Fibroblast of pulmonary artery (primary cell): ENCODE measurements at places on chromosomes 7 and 10.

DNA sequence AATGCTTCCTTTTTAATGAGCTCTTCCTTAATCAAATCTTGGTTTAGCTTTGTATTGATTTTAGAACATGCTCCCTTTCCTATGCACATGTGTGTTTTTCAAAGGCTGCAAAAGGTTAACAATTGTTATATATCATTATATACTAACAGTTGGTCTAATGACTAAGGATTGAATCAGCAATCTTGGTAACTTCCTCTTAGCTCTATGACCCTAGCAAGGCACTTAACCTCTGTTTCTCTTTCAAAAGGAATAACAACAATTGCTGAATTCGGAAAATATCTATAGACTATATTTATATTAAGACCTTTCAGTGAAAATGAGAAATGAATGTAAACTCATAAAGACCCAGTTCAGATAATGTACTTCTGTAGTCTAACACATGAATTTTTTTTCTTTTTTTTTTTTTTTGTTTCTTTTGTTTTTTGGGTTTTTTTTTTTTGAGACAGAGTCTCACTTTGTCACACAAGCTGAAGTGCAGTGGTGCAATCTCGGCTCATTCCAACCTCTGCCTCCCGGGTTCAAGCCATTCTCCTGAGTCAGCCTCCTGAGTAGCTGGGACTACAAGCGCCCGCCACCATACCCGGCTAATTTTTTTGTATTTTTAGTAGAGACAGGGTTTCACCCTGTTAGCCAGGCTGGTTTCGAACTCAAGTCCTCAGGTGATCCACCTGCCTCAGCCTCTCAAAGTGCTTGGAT, 48.8 kb downstream of the HOXA1 start:
- DNase-seq: peak; percentile 46

GRCh38 chr7:67402280-67402679, 405.6 kb downstream of the TYW1 start:
- DNase-seq: no peak

DNA sequence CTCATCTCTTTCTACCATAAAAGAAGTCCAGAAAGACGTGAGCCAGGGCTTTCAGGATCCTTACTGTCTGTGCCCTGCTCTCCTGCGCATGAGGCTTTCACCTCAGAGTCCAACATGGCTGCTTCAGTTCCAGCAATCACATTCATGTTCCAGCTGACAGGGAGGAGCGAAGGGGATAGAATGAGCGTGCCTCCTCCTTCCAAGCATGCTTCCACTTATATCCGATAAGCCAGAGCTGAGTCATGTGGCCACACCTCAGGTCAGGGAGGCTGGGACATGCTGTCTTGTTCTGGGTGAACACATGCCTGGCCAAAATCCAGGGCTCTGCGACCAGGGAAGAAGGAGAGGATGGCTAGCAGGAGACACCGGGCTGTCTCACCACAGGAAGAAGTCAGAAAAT, 248.2 kb downstream of the SKAP2 start:
- no peak for DNase-seq

GRCh38 chr10:121428867-121429266, 169.4 kb downstream of the FGFR2 start:
- DNase-seq: no peak

- DNase-seq: no peak
Observed at GRCh38 chr10:73910764-73911552, at the start of gene PLAU. Gene PLAU (plus strand): TSS chr10:73911132. CDS start chr10:73911556, 424 bp downstream.

DNA sequence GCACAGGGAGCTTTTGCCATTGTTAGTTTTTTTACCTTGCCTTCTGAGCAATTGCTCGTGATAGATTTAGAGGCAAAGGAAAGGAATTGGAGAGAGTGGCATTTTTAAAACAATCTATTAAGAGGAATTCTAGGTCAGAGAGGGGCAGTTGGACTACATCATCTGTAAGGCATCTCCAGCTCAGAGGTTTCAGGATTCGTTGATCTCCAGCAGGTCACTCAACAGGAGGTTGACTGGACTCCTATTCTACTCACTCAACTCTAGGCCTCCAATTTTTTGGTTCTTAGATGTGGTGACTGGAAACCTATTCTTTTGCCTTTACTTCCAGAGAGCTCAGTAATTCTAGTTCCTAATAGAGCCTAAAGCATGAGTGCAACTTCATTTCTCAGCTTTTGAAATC, 42.8 kb downstream of the TBXAS1 start:
- no peak for DNase-seq

- DNase-seq: no peak
Observed at GRCh38 chr7:46746695-46747687, 825.9 kb upstream of the IGFBP3 start.

GRCh38 chr7:771234-772004, 44.3 kb upstream of the PRKAR1B start:
- peak; percentile 60 for DNase-seq

DNA sequence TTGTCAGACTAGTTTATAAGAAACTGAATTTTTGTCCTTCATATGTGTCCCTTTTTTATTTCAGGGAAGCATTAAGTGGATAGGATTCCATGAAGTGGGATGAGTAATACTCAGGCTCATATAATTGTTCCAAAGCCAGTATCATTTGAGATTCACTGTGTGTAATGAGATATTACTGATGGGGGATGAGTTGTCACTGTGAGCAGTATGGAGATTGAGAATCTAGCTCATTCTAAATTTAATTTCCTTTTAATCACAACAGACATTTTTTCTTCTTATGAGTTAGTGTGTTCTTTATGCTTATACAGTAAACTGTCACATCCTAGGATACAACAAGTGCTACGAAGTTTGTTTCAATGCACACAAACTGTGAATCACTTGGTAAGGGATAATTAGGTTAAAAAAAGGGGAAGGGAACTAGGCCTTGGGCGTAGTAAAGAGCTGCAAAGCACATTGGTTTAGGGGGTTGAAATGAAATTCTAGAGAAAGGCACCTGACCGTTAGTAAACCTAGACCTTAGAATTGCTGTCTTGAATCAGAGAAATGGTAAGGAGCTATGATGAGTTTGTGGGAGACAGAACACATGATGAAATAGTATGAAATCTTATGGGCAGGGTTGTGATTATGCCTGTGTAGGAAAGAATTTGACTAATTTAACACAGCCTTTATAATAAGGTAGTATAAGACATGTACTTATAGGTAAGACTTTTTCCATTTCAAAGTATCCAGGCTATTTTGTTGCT, 153.4 kb downstream of the MLLT10 start:
- DNase-seq: peak; percentile 11

- peak; percentile 25 for DNase-seq
Observed at GRCh38 chr10:70927189-70927943, 39.0 kb upstream of the PCBD1 start.

- DNase-seq: no peak
Observed at GRCh38 chr10:126277181-126277580, 111.1 kb downstream of the ADAM12 start.

GRCh38 chr10:62171791-62172190, 96.9 kb downstream of the RTKN2 start:
- no peak for DNase-seq

DNA sequence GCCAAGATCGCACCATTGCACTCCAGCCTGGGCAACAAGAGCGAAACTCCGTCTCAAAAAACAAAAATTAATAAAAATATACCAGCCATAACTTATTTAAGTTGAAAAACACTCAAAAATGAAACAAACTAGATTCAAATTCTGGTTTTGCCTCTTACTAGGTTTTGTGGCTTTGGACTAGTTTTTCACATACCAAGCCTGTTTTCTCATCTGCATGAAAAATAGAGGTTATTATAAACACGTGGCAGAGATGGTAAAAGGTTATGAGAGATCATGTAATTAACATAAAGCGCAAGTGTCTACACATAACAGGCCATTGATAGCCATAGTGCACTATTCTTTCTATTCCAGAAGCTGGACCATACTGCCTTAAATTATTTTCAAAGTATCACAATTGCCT, 35.5 kb upstream of the CABCOCO1 start:
- no peak for DNase-seq

- DNase-seq: no peak
Observed at GRCh38 chr10:29603223-29603896, 31.4 kb downstream of the SVIL start.

DNA sequence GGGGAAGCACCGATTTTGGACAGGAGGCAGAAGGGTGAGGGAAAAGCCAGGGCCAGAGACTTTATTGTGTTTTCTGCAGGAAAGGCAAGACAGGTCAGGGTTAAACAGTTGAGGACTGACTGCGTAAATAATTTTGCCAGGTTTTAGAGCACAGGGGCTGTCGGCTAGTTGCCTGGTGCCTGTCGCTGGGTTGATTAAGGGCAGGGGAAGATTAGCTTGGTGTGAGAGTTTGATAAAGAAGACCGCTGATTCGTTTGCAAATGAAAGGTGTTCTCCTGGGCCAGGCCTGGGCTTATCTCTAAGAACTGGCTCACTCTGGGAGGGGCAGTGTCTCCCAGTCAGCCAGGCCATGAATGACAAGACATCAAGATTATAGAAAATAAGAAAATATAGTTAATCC, 75.6 kb downstream of the SLC37A3 start:
- DNase-seq: no peak

- no peak for DNase-seq
Observed at GRCh38 chr10:103555712-103556111, 62.2 kb downstream of the NEURL1 start.

- no peak for DNase-seq
Observed at GRCh38 chr7:44187636-44188416, 1.4 kb downstream of the GCK start.

DNA sequence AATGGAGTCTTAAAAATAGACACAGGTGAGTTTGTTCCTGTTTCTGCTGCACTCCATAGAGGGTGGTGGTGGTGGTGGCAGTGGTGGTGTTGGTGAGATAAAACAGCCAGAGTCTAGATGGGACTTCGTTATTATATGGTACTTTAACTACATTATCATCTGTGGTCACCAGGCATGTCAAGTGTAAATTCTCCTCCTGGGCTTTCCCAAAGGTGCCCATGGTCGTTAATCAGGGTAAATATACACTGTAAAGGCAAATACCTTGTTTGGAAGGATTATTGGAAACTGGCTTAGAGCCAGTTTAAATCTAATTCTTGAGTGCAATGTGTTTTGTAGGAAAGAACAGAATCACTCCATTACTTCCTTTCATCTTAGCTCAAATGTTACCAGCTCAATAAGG, 21.5 kb upstream of the COMMD3 start:
- DNase-seq: no peak

DNA sequence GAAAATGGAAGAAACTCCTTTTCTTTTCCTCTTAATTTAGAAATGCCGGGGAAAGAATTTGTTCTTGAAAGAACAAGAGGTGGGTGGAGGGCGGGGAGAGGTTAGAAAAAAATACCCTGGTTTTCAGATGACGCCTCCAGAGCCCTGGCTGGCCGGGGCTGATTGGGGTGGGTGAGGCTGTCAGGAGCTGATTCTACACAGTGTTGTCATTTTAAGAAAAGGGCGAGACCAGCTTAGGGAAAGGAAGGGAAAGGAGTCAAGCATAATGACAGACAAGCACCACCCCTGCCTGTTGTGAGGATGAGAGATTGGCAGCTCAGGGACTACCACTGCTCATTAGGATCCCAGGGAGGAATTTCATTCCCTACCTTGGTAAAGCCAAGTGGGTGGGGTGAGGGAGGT, 9.9 kb upstream of the FAM180A start:
- DNase-seq: peak; percentile 77

DNA sequence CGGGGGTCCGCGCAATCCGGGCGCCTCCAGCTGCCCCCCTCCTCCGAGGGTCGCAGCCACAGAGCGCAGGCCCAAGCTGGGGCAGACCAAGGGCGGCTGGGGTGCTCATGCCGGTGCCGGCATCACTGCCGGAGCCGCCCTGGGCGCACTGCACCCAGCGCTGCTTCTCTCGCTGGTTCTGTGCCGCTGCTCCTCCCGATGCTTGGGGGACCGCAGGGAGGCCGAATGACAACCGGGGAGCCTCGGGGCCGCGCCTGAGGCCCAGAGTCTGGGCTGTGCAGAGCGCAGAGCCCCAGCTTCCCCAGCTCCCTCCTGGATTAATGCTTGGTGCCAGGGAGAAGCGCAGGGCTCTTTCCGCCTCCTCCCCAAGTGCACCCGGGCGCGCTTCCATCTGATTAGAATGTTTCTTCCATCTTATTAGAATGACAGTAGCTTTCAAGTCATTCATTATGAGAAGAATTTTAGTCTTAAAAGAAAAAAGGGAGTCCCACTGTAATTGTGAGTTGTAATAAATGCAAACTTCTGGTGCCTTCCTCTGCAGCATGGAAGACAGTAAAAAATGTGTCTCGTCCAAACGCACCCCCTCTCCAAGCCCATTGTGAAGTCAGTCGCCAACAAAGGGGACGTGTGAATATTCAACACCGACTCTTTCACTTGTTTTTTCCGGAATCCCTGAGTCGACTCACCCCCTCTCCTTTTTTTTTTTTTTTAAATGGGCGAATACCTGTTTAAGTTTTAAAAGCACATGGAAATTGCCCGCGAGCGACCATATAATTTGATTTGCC, 19.5 kb upstream of the PTF1A start:
- no peak for DNase-seq

- DNase-seq: no peak
Observed at GRCh38 chr7:139043823-139044812, 8.3 kb upstream of the ZC3HAV1L start.

- peak; percentile 33 for DNase-seq
Observed at GRCh38 chr7:6121141-6121540, 90.0 kb downstream of the ANKRD61 start.

GRCh38 chr10:84214612-84215235, 10.6 kb downstream of the LRIT2 start:
- DNase-seq: no peak

GRCh38 chr7:2181077-2181854, 51.5 kb downstream of the MAD1L1 start:
- no peak for DNase-seq

DNA sequence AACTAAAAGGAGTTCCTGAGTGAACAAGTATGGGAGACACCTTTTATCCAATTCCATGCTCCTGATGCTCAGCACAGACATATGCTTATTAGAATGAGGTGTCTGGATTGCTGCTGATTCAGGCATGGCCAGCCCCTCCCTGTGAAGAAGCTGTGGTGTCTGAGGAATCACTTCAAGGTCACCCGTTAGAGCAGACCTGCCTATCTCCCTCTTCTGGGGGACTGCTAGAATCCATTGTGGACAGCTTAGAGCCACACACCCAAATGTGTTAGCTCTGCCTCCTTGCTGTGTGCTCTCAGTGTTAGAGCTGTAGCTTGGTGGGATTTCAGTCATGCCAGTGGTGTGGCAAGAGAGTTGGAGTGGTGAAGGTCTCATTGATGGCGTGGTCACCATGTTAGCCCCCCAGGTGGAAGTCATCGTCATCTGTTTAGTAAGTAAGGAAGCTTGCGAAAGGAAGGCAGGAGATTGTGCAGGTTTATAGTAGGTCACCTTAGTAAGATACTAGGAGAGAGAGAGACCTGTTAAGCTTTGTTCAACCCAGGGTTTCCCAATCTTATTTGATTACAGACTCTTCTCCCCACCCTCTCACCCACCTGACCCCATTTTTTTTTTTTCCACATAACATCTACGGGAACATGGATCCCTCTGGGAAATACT, 12.8 kb downstream of the PRXL2A start:
- DNase-seq: no peak
